Urinary bladder (tissue), 4 donors: ENCODE measurements at places on chromosomes 11 and 22.

GRCh38 chr11:122893131-122893530, 10.6 kb downstream of the JHY start:
- DNase-seq: no peak

DNA sequence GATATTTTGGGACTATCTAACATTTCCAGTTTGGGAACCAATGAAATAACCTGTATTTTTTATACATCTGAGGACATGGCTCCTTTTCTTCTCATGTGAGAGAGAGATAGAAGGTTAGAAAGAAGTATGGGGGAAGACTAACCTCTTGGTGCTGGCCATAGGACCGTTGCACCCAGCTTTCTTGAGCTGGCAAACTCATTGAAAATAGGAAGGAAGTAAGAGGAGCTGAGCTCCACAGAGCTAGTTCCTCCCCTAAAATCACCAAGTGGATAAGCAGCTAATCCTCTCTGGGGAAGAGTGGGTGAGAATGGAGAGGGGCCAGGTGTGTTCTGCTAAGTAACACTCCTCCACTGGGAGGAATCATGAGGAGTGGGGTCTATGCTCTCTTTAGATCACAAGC, 387.4 kb upstream of the CADM1 start:
- no peak for DNase-seq

- DNase-seq: no peak
Measured at GRCh38 chr11:13043912-13044628, 35.0 kb downstream of the RASSF10 start.

DNA sequence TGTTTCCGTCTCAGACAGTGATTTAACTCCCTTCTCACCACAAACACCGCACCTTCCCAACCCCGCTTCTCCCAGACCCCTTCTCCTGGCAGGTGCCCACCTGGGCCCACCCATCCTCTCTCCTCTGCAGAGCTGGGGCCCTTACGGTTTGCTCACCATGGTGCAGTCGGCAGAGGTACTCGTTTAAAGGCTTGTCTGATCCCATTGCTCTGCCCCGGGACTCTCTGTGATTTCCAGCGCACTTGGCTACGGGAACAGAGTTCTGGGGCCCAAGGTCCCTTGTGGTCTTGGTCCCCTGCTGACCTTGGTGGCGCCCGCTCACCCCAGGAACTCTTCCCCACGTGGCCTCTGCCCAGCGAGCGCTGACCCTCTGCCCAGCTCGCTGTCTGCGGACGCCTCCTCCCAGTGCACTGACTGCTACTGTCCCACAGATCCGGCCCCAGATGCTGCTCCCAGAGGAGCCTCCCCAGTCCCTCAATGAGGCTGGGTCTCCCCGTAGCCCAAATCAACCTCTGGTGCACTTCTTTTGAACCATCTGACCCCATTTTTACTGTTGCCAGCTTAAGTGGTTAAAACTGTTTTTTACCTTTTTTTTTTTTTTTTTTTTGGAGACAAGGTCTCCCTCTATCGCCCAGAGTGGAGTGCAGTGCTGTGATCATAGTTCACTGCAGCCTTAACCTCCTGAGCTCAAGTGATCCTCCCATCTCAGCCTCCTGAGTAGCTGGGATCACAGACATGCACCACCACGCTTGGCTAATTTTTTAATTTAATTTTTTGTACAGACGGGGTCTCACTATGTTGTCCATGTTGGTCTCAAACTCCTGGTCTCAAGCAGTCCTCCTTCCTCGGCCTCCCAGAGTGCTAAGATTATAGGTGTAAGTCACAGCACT, 21.3 kb upstream of the CTSD start:
- no peak for DNase-seq

DNA sequence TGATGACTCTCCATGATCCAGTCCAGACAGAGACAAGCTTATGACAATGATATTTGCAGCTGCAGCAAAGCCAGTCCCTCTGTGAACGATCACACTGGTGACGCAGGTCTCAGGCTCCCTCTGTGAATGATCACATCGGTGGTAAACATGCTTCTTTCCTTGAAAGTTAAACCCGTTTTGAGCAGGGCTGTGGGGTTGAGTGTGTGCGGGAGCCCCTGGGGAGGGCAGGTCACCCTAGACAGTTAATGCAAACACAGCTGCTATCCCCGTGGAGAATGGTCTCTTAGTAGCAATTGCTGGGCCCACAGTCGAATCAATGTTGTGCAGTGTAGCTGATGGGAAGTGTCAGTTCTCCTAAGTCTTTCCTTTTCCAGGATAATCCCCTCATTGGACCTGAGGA, 71.0 kb upstream of the KIRREL3 start:
- DNase-seq: no peak

- DNase-seq: no peak
Measured at GRCh38 chr11:79045018-79045799, 395.6 kb downstream of the TENM4 start.

DNA sequence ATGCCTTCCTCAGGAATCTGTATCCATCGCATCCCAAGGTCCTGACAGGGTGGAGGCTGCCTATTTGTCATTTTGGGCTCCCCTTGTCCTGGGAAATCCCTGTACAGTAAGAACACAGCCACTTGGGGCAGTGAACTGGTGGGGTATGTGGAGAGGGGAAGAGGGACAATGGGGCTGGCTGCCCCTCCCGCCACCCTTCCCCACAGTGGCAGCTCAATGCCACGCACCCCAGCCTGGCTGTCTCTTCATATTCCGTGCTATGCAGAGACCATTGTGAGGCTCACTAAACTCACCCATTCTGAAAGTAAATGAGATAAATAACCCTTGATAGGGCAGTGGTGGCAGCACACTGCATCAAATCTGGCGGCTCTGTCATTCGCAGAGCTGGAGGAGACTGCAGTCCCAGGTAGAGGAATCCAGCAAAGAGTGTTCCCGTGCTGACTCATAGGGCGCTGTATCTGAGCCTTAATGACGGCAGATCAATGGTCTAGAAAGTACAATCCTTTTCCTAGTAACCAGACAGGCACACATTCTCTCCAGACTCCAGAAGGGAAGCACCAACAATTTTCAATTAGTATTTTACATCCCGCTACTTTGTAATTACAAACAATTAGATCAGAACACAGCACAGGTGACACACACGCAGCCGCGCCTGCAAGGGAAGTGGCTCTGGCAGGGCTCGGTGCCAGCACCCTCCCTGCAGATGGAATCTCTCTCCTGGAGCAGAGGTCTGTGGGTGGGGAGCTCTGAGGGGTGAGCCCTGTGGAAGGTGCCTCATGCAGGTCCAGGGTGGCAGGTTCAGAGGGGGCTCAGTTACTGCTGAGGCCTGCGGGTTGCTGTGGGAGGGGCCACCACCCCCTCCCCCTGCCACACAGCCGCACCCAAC, 167.9 kb upstream of the B3GAT1 start:
- DNase-seq: no peak

- DNase-seq: no peak
Measured at GRCh38 chr11:119668676-119669075, 60.3 kb downstream of the NECTIN1 start.

DNA sequence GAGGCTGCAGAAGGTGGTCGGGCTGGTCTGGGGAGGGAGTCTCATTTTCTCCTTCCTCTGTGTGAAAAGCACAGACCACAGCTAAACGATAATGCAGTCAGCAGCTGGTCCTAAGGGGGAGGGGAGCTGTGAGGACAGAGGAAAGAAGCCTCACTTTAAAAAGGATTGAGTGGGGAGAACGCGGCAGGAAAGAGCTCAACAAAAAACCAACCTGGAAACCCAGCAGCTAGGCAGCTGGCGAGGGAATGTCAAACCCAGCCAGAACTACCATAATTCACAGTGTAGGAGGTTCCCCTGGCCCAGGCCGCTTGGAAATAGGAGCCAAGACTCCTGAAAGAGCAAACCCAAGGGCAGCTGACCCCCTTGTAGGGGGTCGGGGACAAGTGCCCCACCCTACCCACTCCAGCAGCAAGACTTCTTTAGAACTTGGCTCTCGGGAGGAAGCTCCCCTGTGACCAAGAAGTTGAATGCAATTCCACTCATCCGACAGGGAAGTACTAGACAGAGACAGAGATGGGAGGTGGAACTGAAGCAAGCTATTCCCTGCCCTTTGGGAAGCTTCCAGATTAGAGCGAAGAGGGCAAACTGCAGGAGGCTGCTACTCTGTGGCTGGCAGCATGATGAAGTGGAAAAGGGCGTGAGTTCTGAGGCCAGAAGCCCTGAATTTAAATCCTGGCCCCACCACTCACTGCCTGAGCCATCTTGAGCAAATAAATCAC, 16.5 kb upstream of the DGKZ start:
- no peak for DNase-seq

DNA sequence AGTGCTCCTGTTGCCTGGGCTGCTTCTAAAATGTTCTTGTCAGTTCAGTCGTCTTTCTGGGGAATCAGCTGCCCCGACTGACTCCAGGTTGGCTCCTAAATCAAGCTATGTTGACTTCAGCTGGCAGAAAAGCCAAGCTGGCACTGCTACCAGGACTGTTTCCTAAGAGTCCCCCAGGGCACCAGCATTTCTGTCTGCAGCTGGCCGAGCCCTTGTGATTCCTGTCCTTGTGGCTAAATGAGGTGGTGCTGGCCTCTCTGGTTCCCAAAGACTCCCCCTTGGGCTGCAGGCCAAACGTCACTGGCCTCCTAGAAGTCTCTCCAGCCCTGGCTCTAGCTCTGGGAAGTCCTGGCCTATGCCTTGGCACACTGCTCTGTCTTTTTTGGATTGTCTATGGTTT, 31.1 kb downstream of the GRAMD1B start:
- DNase-seq: no peak

DNA sequence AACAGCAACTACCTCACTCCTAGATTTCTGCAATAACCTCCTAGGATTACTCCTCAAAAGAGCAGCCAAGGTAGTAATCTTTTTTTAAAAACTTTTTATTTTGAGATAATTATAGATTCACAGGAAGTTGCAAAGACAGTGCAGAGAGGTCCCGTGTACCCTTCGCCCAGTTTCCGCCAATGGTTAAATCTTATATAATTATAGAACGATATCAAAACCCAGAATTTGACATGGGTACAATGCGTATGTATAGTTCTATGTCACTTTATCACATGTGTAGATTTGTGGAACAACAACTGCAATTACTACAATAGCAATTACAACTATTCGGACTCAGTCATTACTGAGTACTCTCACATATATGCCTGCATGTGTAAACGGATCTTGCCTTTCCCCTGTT, 94.8 kb upstream of the APOA1 start:
- DNase-seq: no peak

- peak; percentile 91 for DNase-seq
Measured at GRCh38 chr11:86244063-86244521, 461 bp upstream of the EED start.

DNA sequence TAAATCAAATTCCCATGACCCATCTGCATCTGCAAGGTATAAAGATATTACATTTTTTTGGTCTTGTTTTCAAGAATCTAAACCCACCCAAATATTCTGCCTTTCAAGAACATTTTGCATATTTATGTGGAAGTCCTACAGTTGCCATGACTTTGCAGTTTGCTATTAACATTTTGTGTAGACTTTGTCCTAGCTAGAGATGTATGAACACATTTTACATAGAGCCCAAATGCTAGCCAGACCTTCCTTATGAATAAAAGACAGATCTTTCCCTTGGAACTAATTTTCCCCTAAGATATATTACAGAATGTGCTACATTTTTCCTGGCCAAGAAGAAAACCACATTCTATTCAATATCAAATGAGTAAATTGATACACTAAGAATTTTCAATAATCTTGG, 772.5 kb downstream of the KCNA4 start:
- DNase-seq: no peak

GRCh38 chr22:41478891-41479521, 10.1 kb downstream of the ACO2 start:
- DNase-seq: no peak

DNA sequence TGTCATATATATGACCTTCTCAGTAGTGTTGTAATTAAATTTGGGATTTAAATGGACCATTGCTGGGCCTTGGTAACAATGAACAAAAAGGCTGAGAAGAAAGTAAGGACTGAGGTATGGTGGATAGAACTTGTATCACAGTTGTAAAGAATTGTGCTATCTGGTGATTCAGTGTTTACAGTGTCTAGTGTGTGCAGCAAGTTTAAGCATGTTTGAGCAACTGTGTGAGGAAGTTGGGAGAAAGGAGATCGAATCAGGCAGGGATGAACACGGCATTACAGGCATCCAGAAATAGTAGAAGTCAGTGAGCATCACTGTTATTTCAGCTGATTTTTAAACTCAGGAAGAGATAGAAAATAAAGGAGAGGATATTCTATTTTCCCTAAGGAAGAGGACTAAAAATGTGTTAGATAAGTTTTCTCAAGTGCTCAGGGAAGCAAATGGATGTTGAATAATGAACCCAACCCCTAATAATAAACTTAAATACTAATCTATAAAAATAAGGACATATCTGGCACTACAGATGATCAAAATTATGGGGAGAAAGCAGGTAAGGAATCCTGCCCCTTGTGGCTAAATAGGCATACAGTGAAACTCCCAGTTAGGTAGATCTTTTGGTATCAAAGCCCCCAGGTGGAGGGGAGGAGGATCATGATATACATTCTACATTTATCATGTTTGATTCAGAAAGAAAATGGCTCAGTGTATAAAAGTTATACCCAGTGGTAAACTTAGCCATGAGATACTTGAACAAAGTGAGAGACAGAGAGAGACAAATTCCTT, 361.0 kb upstream of the ANO3 start:
- no peak for DNase-seq

GRCh38 chr11:121625777-121626506, 173.2 kb upstream of the SORL1-AS1 start:
- no peak for DNase-seq

DNA sequence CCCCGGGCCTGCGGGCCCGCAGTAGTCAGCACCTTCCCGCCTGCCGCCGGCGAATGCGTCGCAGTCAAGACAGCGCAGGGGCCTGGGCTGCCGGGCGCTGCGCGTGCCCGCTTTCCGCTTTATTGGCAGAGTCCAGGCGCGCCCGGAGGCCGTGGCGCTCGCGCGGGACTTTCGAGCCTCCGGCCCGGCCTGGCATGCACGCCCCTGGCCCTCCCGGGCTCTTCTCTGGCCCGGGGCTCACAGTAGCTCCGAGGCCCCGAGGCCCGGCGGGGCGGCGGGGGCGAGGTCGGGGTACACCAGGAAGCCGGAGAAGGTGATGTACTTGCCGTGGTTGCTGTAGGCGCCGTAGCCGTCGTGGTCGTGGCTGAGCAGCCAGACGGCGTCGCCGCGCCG, 3.1 kb downstream of the FAM180B start:
- DNase-seq: no peak
